GM23338 (cell line): ENCODE measurements at places on chromosomes 3 and 15. TPM values are rescaled to one million over a fixed set of nuclear protein-coding genes. Genes with fewer than 3 reads are reported as not detected.

The WDR72 gene
- total RNA-seq, result 1.9 and 2.1 TPM in 2 replicates

The PLA2G4B gene
- total RNA-seq, result 3.4 and 4.4 TPM in 2 replicates

The ANKRD63 gene
- total RNA-seq, result 0.59 and 0.74 TPM in 2 replicates

The BCL6 gene
- 5.4 and 5.9 TPM in 2 replicates for total RNA-seq

The RHCG gene
- total RNA-seq, result 0.63 TPM in 1 of 2 replicates, not detected in the other

The CIDEC gene
- not detected in 2 replicates for total RNA-seq

The PTX3 gene
- total RNA-seq, result 2.4 TPM in 2 replicates

The MUSTN1 gene
- 1.4 TPM in 1 of 2 replicates, not detected in the other for total RNA-seq

The ZNF654 gene
- total RNA-seq, result 7.5 and 9.9 TPM in 2 replicates
